Naive thymus-derived CD4-positive, alpha-beta T cell (primary cell): ENCODE measurements at places on chromosomes 3 and 15. TPM values are rescaled to one million over a fixed set of nuclear protein-coding genes. Genes with fewer than 3 reads are reported as not detected.

The NIT2 gene
- total RNA-seq = 51.6 and 52.8 TPM in 2 replicates

DNA sequence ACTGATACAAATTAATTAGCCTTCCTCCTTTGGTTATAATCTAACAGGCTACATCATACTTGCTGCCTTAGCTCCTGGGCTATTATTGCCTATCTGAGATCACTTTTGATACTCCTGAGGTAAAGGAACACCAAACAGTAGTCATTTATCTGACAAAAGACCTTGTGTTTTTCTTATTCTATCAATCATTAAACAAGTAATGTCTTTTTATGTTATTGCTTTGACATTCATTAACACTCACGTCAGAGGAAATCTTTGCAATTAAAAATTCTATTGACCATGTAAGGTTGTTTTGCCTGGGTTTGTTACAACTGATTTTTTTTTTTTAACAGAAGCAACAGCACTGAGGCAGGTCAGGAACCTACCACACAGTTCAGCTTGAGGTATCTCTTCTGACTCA, 366.3 kb downstream of the MECOM start:
- H3K4me3 ChIP-seq = no peak overlapping the region
- H3K27ac ChIP-seq = no peak overlapping the region
- peaks cover 5% of the 10 kb centered on the region for H3K27me3 ChIP-seq
- H3K36me3 ChIP-seq = no peaks in the 10 kb centered on the region
- H3K4me1 ChIP-seq = no peaks in the 10 kb centered on the region

The TRA2B gene
- 212 TPM for total RNA-seq

- H3K27ac ChIP-seq = no peak overlapping the region
- H3K36me3 ChIP-seq = no peaks in the 10 kb centered on the region
- no peaks in the 10 kb centered on the region for H3K27me3 ChIP-seq
- no peaks in the 10 kb centered on the region for H3K4me1 ChIP-seq
- no peak for DNase-seq
- H3K4me3 ChIP-seq = no peak overlapping the region
These were observed 143.1 kb upstream of the CHRNA7 start for GRCh38 chr15:31887246-31887645.

- no peaks in the 10 kb centered on the region for H3K4me1 ChIP-seq
- H3K27me3 ChIP-seq = no peaks in the 10 kb centered on the region
- H3K27ac ChIP-seq = no peak overlapping the region
- H3K4me3 ChIP-seq = no peak overlapping the region
- H3K36me3 ChIP-seq = peaks cover 8% of the 10 kb centered on the region
- DNase-seq = no peak
These were observed 11.2 kb upstream of the GTF2A2 start for GRCh38 chr15:59668556-59668955.
